ENCODE measurements at places on chromosomes 12 and 14.
A peak's percentile ranks its signal among the peaks of the same experiment; 100 is the strongest.

- no peak for DNase-seq
Observed at GRCh38 chr14:105328678-105329390, 14.3 kb downstream of the PACS2 start.

- peak; percentile 57 for DNase-seq
Observed at GRCh38 chr14:71555654-71556559, 376.3 kb upstream of the RGS6 start.

GRCh38 chr14:33464254-33464962 is 486.5 kb downstream of the EGLN3 start:
- no peak for DNase-seq

DNA sequence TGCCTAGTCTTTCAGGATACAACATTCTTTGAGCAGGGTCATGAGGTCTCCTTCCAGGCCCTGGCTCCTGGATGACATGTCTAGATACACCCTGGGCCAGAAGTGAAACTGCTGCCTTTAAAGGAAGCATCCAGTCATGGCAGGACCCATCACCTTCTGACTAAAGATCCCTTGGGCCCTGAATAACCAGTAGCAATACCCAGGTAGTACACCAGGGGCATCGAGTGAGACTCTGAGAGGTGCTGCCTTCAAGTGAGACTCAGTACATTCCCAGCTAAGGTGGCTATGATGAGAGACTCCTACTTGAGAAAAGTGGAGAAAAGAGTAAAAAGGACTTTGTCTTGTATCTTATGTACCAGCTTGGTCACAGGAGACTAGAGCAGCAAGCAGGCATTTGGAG is 23.5 kb downstream of the OR6C68 start:
- DNase-seq, result peak; percentile 1

GRCh38 chr12:46518169-46518568 is 145.6 kb upstream of the SLC38A2 start:
- DNase-seq, result no peak

GRCh38 chr14:54935958-54936357 is 33.3 kb upstream of the GCH1 start:
- DNase-seq, result no peak

- DNase-seq, result no peak
Observed at GRCh38 chr12:3670083-3670620, 82.8 kb downstream of the CRACR2A start.

GRCh38 chr12:31105668-31106067 is 32.0 kb downstream of the DDX11 start:
- no peak for DNase-seq

DNA sequence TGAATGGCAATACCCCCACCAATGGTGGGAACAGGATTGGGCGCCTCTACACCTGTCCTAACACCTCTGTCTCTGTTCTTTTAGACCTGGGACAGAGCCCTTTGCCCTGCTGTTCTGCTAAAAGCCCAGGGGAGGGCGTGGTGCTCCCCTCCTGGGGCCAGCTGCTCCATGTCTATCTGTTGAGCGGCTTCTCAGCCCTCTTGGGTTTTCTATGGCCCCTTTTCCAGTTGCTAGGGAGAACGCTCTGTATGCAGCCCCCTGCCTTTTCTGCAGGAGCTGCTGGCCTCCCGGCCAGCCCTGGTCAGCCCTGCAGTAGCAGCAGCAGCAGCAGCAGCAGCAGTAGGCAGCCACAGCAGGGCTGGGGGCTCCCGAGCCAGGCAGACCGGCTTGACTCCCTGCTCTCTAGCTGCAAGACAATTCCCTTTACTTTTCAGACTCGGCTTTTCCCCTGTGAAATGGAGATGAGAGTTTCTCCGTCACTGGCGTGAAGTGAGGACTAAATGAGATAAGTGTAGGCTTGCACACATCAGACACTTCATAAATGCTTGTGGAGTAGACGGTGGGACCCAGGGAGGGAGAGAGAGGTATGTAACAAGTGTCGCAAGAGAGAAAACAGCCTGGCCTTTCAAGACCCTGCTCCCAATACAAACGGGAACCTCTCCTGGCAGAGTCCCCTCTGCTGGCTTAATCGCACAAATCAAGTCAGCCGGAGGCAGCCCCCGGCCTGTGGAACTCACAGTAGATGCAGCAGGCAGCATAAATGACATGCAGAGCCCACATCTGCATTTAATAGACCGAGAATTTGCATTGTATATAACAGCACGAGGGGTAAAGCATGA is 1.0 kb downstream of the RTL1 start:
- no peak for DNase-seq

- DNase-seq, result no peak
Observed at GRCh38 chr12:110647631-110648040, 33.7 kb downstream of the TCTN1 start.

GRCh38 chr14:21711360-21711961 is 37.8 kb upstream of the OR4E1 start:
- DNase-seq, result peak; percentile 68

GRCh38 chr12:124928095-124928911 is 13.9 kb upstream of the UBC start:
- peak; percentile 98 for DNase-seq
